GM20000 (cell line): ENCODE measurements at places on chromosomes 13 and 19.

- no peak for DNase-seq
These were observed 582.5 kb downstream of the EFNB2 start for GRCh38 chr13:105952973-105953290.

GRCh38 chr13:21067848-21068247, 6.5 kb upstream of the LATS2 start:
- no peak for DNase-seq

DNA sequence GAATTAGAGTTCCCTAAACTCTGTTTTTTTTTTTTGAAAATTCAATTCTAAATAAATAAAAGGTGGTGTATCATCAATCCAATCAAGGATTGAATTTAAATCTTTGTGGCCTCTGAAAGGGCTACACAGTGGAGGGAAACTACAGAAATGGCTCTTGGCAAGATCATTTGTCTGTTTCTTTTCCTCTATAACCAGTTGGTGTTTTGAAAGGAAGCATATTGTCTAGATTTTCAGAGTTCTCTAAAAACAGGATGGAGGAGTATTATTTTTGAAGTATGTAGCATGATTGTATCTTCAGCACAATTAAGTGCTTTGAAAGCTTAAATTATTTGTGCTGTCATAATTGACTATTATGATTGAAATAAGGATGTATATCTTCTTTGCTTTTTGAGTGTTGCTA, 29.8 kb downstream of the WASF3 start:
- DNase-seq = no peak

GRCh38 chr13:53005626-53006025, 23.0 kb upstream of the OLFM4 start:
- DNase-seq = no peak

DNA sequence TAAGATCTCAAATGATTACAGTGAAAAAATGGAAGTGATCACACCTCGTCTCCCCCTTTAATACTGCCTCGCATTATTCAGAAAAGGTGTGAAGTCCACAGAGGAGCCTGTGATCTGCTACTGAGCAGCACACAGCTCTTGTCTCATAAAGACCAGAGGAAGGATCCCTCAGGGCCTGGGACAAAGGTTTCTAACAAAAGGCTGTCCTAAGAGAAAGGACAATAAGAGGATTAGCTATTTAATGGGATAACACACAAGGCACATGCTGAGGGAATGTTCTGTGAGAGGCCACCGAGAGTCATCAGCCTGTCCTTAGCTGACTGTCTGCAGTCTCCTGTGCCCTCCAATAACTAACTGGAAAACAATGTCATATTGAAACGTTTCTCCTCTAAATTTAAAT, 26.7 kb downstream of the EBPL start:
- no peak for DNase-seq

GRCh38 chr19:17026706-17027534, at the start of gene CPAMD8:
TSS of gene CPAMD8 (minus strand) at chr19:17026810. CDS start at chr19:17026642, 168 bp downstream.
- no peak for DNase-seq

- DNase-seq = no peak
These were observed 7.7 kb upstream of the DIRAS1 start for GRCh38 chr19:2728783-2729387.

GRCh38 chr19:5262721-5263120, 77.9 kb downstream of the PTPRS start:
- no peak for DNase-seq

DNA sequence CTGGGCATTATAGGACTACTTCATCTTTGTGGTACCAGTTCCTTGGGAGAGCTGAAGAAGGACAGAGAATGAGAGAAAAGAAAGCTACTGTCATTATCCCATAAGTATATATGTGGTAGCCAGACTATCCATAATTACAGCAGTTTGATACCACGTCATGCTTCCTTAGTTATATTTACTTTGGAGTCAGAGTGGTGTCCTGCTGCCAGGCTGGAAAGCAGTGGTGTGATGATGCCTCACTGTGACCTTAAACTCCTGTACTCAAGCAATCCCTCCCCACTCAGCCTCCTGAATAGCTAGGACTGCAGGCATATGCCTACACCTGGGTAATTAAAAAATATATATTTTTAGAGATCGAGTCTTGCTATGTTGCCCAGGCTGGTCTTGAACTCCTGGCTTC, 57.8 kb downstream of the WTIP start:
- DNase-seq = no peak

- DNase-seq = no peak
These were observed 65.0 kb downstream of the DOCK9 start for GRCh38 chr13:98912846-98913245.

DNA sequence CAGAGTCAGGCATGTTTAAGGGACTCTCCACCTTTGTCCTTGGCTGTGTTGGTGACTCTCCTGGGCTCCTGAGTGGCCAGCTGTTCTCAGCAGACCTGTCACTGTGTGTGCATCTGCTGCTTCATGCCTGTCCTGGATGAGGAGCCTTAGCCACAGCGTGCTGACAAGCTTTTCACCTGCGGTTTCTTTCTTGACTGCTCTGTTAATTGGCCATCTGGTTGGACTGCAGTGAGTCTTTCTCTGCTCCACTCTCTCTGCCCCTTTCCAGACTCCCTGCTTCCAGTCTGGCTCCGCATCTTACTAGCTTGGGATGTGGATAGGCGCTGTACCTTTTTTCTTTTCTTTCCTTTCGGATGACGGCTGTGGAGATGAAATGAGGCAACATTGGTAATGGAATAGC, 38.8 kb downstream of the POLR1D start:
- no peak for DNase-seq
